Right kidney (tissue), 9 donors: ENCODE measurements at places on chromosomes 2 and 18.

DNA sequence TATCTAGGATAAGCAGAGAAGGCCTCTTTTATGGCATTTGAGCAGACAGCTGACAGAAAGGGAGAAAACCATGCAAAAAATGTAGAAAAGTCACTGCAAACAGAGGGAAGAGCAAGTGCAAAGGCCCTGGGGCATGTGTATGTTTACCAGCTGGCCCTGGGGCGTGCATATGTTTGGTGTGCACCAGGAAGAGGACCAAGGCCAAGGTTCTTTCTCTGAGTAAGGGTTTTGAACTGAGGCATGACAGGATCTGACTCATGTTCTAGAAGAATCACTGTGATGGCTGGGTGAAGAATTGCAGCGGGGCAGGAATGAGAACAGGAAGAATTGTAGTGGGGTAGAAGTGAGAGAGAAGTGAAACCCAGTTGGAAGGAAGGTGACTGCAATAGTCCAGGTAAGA is 69.6 kb downstream of the STEAP3 start:
- DNase-seq, result no peak

DNA sequence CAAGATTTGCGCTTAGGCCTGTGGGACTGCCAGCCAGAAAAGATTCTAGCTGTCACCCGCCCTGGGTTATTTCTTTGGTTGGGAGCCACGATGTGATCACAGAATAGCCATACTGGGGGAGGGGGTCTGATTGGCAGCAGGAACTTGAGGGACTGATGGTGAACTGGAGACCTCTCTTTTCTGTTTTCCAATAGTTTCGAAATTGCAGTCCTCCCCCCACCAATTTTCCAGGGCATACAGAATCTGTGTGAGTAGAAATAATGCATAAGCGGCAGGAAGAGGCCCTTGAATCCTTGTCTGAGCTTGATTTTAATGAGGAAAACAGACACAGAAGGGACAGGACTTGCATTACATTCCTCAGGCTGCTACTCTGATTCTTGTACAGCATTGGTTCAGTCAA is 2.2 kb upstream of the POLR2D start:
- DNase-seq, result peak; percentile 15

GRCh38 chr2:146321175-146321574 is 1523.7 kb upstream of the ACVR2A start:
- DNase-seq, result peak; percentile 17

DNA sequence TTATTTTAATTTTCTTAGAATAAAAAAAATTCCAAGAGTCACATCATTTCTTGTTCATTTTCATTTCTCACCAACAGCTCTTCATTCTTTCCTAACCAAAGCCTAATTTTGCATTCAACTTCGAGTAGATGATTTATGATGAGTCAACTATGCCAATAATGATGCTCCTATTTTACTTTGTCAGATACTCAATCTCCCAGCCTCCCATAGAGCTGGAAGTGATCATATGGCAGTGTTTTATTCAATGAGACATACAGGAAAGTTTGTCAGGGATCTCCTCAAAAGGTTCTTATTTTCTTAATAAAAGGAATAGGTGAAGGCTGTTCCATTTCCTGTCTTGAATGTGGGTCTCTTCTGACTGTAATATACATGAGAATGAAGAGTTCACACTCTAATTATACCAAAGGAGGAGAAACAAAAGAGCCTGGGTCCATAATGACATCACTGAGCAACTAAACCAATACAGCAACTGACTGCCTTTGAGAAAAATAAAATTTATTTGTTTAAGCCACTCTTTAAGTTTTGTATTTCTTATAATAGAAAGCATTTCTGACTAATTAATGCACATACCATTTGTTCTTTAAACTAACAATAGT is 231.2 kb upstream of the CYP26B1 start:
- no peak for DNase-seq

GRCh38 chr2:126909366-126909765 is 10.7 kb downstream of the TEX51 start:
- no peak for DNase-seq

DNA sequence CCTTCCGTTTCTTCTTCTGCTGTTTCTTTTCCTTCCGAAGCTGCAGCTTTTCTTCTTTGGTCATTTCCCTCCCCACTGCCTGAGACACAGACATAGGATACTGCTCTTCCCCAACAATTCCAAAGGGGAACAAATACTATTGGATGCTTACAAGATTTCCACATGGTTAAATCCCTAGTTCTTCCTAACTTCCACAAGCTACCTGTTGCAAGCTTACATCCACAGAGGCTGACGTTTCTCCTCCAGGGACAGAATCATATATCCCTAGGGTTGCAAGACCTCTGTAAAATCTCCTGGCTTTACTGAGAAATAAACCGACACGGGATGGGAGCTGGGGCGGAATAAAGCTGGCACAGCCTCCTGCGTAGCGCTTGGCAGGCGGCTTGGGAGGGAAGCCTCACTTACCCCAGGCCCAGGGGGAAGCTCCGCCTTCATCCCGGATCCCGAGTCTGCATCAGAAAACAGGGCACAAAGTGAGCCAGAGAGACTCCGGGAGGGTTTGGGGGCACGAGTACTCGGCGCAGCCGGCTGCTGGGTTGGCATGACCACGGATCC is 590 bp downstream of the EIF2B4 start:
- no peak for DNase-seq

DNA sequence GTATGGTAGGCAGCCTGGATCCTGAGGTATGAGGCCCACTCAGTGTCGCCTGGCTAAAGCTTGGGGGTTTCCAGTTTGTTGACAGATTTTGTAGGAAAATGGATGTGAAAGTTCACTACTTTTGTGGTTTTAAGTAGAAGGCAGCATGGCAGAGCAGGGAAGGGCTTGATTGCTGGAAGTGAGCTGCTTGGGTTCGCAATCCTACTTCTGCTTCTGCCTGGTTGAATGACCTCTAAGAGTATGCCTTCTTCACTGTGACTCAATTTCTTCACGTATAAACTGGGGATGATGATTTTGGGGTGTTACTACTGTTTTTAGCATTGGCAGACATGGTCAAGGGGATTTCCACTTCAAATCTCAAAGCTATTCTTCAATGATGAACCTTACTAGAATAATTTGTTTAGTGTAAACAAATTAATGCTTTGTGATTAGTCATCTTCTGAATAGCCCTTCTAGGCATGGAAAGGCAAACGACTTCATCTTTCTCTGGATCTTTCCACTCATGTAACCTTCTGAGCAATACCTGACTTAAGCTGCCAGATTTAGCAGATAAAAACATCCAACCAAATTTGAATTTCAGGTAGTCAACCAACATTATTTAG is 13.2 kb downstream of the BMP10 start:
- no peak for DNase-seq
